ENCODE measurements at places on chromosomes 1 and 21. TPM values are rescaled to one million over a fixed set of nuclear protein-coding genes. Genes with fewer than 3 reads are reported as not detected.
A peak's percentile ranks its signal among the peaks of the same experiment; 100 is the strongest.

- H3K27ac ChIP-seq: no peak overlapping the region
- H3K27me3 ChIP-seq: 0 out of 2 replicates have a peak, but pooled peaks cover 7% of the 10 kb centered on the region
- H3K4me1 ChIP-seq: no peaks in the 10 kb centered on the region
- no peak for DNase-seq
- H3K4me3 ChIP-seq: no peak overlapping the region
Measured at GRCh38 chr1:47967864-47968555, 29.2 kb downstream of the TRABD2B start.

Gene SH3BGR
- total RNA-seq: 4.5 TPM

Gene GBP6
- 2.2 TPM for total RNA-seq

GRCh38 chr1:35029761-35030160 lies 2.0 kb downstream of the ZMYM6 start:
- peak overlapping the region; percentile 86 for H3K4me3 ChIP-seq
- H3K27me3 ChIP-seq: no peaks in the 10 kb centered on the region
- no peaks in the 10 kb centered on the region for H3K36me3 ChIP-seq
- no peak overlapping the region for H3K27ac ChIP-seq
- DNase-seq: no peak
- H3K4me1 ChIP-seq: peaks cover 21% of the 10 kb centered on the region

DNA sequence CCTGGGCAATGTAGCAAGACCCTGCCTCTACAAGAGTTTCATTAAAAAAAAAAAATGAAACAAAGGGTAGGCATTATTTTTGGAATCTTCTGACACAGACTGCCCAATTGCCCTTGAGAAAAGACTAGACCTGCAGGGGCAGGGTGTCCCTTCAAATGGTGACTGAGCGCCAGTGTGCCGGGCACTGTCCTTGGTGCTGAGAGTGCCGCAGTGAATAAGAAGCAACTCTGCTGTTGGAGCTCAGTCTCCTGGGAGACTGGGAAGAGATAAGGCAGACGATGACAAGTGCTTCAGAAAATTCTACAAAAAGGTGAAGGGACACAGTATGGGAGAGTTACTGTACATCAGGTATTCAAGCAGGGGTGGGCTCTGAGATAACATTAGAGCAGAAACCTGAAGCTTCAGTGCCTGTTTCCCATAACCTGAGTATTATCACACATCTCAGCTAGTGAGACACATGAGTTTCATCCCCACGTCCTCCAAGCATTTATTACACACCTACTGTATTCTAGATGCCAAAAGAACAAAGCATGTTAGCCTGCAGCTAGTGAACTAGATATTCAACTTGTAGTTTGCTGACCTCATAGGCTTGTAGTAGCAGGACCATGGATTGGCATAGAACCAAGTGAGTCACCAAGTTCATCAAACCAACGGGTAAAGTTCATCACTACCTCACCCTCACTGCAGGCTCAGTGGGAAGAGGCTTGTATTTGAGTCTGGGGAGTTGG lies 18.4 kb upstream of the RPL11 start:
- H3K4me1 ChIP-seq: no peaks in the 10 kb centered on the region
- DNase-seq: peak; percentile 52
- no peak overlapping the region for H3K27ac ChIP-seq
- peaks cover 6% of the 10 kb centered on the region for H3K27me3 ChIP-seq
- H3K36me3 ChIP-seq: no peaks in the 10 kb centered on the region

GRCh38 chr1:119472080-119472818 lies 34.8 kb upstream of the HSD3B1 start:
- H3K4me1 ChIP-seq: peaks cover 5% of the 10 kb centered on the region
- no peak overlapping the region for H3K4me3 ChIP-seq
- H3K27ac ChIP-seq: no peak overlapping the region
- peaks cover 4% of the 10 kb centered on the region for H3K27me3 ChIP-seq

DNA sequence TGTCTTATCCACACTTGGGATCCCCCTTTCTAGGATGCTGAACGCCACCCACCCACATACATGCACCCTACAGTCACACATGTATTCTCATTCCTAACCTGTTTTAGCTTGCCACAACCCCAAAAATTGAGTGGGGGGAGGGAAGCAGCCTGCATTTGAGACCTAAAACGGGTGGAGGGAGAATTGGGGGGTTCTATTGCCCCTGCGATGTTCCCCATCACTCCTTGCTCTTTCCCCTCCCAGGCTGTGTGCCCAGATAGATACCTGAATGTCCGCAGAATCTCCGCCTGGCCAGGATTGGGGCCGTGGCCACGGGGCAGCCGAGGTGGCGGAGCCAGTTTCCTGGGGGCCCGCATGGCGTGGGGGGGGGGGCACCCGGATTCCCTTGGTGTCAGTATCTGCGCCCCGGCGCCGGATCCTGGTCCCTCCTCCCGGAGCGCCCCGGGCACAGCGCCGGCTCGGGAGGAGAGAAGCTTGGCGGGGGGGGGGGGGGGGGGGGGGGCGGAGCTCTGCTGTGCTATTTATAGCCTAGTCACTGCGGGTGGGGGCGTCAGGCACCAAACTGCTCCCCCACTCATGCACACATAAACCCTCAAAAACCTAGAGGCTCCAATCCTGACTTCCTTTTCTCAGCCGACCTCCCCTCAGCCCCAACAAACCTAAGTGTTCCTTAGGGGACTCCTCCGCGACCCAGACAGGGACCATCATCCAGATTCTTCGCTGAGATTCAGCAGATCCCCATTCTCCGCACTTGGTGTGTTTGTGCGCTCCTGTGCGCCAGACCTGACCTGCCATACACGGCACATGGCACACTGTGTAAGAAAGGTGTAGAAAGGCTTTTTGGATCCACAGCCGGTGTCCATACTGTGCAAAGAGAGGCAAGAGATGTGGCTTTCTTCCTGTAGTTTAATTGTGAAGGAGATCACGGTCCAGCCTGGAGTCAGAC lies 1.9 kb downstream of the ANKRD34A start:
- H3K27ac ChIP-seq: no peak overlapping the region

Gene POU3F1
- total RNA-seq: not detected

- H3K27ac ChIP-seq: no peak overlapping the region
- H3K4me3 ChIP-seq: no peak overlapping the region
- no peak for DNase-seq
- H3K4me1 ChIP-seq: no peaks in the 10 kb centered on the region
Measured at GRCh38 chr1:74357756-74358155, 122.6 kb downstream of the TNNI3K start.

- H3K4me1 ChIP-seq: peaks cover 15% of the 10 kb centered on the region
- no peak overlapping the region for H3K27ac ChIP-seq
- H3K27me3 ChIP-seq: no peaks in the 10 kb centered on the region
- no peak for DNase-seq
- H3K4me3 ChIP-seq: no peak overlapping the region
Measured at GRCh38 chr1:183638649-183639387, 3.2 kb upstream of the ARPC5 start.

Gene CSMD2
- not detected for total RNA-seq

- H3K27ac ChIP-seq: no peak overlapping the region
- no peak overlapping the region for H3K4me3 ChIP-seq
- H3K4me1 ChIP-seq: no peaks in the 10 kb centered on the region
- no peaks in the 10 kb centered on the region for H3K36me3 ChIP-seq
- DNase-seq: no peak
- H3K27me3 ChIP-seq: peaks cover 48% of the 10 kb centered on the region
Measured at GRCh38 chr1:232376632-232377493, 253.1 kb downstream of the SIPA1L2 start.

Gene DCST1
- 0.43 TPM for total RNA-seq

GRCh38 chr1:92441697-92442342 lies 44.9 kb downstream of the GFI1 start:
- H3K27me3 ChIP-seq: no peaks in the 10 kb centered on the region
- H3K4me3 ChIP-seq: peak overlapping the region; percentile 56
- H3K27ac ChIP-seq: peak overlapping the region; percentile 74
- H3K36me3 ChIP-seq: no peaks in the 10 kb centered on the region
- peak; percentile 79 for DNase-seq

- 0 out of 2 replicates have a peak overlapping the region, but pooled peaks have one; percentile 9 for H3K27ac ChIP-seq
- peaks cover 16% of the 10 kb centered on the region for H3K4me1 ChIP-seq
- peak; percentile 44 for DNase-seq
- no peaks in the 10 kb centered on the region for H3K36me3 ChIP-seq
- no peak overlapping the region for H3K4me3 ChIP-seq
- no peaks in the 10 kb centered on the region for H3K27me3 ChIP-seq
Measured at GRCh38 chr1:118143121-118143520, 41.9 kb downstream of the SPAG17 start.

DNA sequence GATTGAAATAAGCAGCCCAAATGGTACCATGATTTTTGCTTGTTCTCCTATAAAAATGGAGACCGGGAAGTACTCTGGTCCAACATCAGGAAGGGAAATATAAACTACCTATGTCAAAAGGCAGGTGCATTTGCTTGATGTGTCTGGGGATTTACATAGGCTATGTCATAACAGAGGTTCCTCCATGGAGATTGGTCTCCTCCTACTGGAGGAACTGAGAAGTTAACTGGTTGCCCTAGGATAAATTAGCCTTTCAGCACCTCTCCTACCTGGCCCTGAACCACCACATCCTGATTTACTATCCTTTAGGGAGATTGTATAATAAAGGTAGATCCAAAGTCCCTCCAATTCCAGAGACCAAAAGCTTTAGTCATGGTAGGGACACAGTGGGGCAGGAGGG lies 1109.3 kb upstream of the B3GALT2 start:
- no peaks in the 10 kb centered on the region for H3K36me3 ChIP-seq
- H3K4me1 ChIP-seq: no peaks in the 10 kb centered on the region
- H3K27me3 ChIP-seq: no peaks in the 10 kb centered on the region
- no peak overlapping the region for H3K27ac ChIP-seq

DNA sequence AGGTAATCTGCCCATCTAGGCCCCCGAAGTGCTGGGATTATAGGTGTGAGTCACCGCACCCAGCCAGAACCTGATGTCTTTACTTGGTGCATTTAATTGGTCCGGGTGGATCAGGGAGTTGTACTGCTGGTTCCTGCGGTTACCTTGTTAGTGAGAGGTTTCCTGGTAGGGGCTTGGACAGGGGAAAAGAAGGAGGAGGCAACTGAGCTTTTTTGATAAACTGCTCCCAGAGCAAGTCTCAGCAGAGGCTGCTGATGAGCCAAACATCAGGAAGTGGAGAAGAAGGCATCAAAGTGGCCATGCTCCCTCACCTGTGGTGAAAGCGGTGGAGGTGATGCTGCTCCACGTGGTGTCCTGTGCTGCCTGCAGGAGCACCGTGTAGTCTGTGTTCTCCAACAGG lies 161.5 kb upstream of the KIAA0040 start:
- no peak overlapping the region for H3K4me3 ChIP-seq
- no peak for DNase-seq
- H3K27me3 ChIP-seq: no peaks in the 10 kb centered on the region
- no peak overlapping the region for H3K27ac ChIP-seq
- peaks cover 7% of the 10 kb centered on the region for H3K4me1 ChIP-seq

DNA sequence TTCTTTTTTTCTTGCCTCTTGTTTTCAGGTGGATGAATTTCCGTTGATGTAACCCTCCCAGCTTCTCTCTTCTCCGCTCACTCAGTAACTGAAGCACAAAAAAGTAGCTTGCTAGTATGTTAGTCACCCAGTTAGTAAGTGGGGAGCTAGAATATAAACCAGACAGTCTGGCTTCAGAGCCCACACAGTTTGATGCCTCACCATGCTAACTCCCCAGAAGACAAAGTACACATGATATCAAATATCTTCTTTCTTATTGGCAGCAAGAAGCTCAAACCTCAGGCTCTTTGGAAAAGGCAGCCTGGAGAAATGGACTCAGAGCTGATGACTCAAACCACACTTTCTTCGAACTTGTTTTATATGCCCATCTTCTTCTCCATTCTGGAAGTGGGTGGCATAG lies 187.5 kb upstream of the PLXNA2 start:
- H3K27ac ChIP-seq: no peak overlapping the region
- H3K4me1 ChIP-seq: no peaks in the 10 kb centered on the region
- no peak overlapping the region for H3K4me3 ChIP-seq
- DNase-seq: no peak
- H3K27me3 ChIP-seq: peaks cover 56% of the 10 kb centered on the region

DNA sequence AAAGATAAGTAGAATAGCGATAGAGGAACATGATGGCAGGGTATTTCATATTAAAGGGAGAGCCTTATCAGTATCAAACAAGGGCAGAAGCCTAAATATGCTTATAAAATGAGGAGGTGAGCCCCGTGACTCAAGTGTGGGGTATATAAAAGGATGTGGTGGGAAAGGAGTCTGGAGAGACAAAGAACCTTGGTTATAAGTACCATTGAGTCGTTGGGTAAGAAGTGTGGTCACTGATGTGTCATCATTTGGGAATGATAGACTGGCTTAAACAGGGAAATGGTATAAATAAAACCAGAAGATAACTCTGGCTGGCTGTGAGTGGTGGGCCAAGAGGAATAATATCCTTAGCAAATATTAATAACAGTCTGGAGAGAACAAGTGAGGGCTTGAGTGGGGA lies 10.9 kb upstream of the CD5L start:
- H3K4me3 ChIP-seq: no peak overlapping the region
- H3K36me3 ChIP-seq: no peaks in the 10 kb centered on the region
- no peak for DNase-seq
- no peaks in the 10 kb centered on the region for H3K27me3 ChIP-seq
- H3K4me1 ChIP-seq: no peaks in the 10 kb centered on the region

DNA sequence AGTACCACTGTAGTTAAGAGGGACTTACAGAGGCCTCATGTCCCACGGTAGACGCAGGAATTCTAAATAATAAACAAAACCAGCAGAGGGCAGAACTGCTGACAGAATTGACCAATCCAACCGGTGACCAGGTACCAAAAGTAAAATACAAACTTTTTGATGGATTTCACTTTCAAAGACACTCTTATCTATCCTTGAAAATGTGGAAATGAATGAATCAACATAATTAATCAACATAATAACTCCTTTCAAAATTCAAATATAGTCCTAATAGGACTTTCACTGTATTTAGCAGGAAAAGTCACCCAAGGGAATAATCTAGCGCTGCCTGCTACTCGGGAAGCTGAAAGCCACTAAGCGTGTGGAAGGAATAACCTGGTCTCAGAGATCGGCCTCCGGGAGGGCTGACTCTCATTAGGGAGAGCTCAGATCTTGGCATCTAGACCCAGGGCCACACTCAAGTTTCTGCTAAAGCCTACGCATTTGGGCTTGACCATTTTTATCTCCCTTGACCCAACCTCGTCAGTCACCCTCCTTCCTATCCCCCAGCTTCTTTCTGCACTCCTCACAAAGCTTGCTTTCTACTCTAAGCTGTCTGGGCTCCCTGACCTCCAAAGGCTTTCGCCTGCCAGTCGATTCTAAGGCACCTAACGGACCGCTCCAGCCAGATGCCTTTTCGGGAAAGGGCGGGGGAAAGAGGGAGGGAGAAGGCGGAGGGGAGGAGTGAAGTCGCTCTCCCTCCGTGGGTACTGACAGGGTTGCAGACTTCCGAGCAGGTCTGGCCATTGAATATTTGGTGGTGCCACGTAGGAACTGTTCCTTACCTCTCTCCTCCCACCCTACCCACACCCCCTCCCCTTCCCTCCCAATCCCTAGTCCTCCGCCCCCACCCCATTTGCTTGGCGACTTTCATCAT lies 1.6 kb downstream of the COL11A1 start:
- no peaks in the 10 kb centered on the region for H3K27me3 ChIP-seq
- H3K27ac ChIP-seq: no peak overlapping the region
- no peaks in the 10 kb centered on the region for H3K36me3 ChIP-seq
- H3K4me1 ChIP-seq: no peaks in the 10 kb centered on the region
- peak; percentile 5 for DNase-seq

GRCh38 chr1:47656719-47657685 lies 219.2 kb downstream of the FOXD2 start:
- H3K27ac ChIP-seq: no peak overlapping the region
- H3K4me3 ChIP-seq: no peak overlapping the region
- H3K4me1 ChIP-seq: no peaks in the 10 kb centered on the region
- no peaks in the 10 kb centered on the region for H3K27me3 ChIP-seq
- DNase-seq: no peak

GRCh38 chr1:204920511-204920910 lies 49.8 kb downstream of the NFASC start:
- peaks cover 63% of the 10 kb centered on the region for H3K27me3 ChIP-seq
- H3K27ac ChIP-seq: no peak overlapping the region
- no peak for DNase-seq
- H3K4me1 ChIP-seq: no peaks in the 10 kb centered on the region

- no peak overlapping the region for H3K4me3 ChIP-seq
- H3K27me3 ChIP-seq: no peaks in the 10 kb centered on the region
- H3K4me1 ChIP-seq: no peaks in the 10 kb centered on the region
- H3K36me3 ChIP-seq: no peaks in the 10 kb centered on the region
Measured at GRCh38 chr1:71053146-71053545, 5.5 kb upstream of the PTGER3 start.

Measured in PC-9 (cell line).